AG09319 (cell line): ENCODE measurements at places on chromosomes 2 and 18.

DNA sequence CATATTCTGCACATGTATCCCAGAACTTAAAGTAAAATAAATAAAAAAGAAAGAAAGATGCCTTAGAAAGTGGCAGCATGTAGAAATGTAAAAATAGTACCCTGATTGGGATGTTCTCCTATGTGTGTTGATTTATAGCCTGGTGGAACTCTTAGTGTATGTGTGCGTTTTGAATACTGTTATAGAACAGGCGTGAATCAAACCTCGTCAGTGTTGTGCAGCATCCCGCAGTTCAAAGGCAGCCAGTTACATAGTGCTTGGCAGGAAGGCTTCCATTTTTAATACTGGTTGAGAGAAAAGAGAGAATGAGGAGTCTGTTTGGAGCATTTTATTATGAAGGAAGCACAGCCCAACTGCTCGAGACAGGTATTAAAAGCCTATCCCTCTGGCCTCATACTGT lies 49.4 kb downstream of the TANC1 start:
- no peak for DNase-seq

GRCh38 chr18:48167897-48168253 lies 237.4 kb upstream of the SMAD2 start:
- DNase-seq = no peak

DNA sequence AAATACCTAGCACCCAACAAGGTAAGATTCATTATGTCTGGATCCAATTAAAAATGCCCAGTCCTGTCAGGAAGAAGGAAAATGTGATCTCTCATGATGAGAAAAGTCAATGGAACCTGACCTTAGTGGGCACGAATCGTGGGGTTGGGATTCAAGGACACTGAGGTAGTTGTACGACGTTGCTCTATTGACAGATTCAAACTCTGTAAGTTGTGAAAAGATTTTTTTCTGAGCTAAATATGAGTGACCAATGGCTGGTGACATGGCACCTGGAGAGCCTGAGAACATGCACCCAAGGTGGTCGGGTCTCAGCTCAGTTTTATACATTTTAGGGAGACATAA lies 148.2 kb downstream of the NDUFA10 start:
- no peak for DNase-seq

- DNase-seq = no peak
Observed at GRCh38 chr18:39435209-39435608, 1869.6 kb upstream of the CELF4 start.

- DNase-seq = no peak
Observed at GRCh38 chr2:48272199-48272598, 257.8 kb upstream of the STON1 start.

DNA sequence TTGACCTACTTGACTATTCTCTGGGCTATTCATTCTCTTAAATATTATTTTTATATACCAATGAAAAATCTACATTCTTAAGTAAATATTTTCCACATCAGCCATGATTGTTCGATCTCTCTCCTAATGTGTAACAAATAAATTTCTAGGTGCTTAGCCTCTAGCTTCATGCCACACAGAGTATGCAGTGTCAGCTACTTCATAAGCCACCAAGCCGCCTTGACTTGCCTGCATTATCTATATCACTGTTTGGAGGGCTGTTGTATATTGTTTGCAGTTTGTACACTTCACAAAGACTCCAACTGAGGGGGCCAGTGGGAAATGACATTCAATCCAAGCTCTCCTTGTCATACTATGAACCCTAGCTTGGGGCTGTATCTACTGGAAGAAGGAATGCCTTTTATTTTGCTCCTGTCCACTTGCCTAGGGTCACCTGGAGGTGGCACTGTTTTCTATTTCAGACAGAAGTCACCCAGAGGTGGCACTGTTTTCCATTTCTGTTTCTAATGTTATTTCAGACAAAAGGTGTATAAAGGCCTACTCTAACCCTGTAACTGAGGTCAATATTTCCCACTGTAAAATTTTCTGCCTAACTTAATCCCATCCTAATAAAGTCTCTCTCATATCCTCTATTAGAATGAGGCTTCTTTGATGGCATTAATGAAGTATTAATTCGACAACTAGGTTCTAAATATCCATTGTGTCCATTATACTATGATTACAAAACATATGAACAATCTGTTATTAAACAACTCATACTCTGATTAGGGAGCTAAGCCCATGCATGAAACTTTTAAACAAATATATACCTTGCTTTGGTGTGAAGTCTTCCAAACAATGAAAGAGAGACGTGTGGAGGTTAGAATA lies 36.4 kb downstream of the COL5A2 start:
- no peak for DNase-seq
